Neural crest cell (in vitro differentiated cells): ENCODE measurements at places on chromosomes 16 and 17. TPM values are rescaled to one million over a fixed set of nuclear protein-coding genes. Genes with fewer than 3 reads are reported as not detected.
A peak's percentile ranks its signal among the peaks of the same experiment; 100 is the strongest.

DNA sequence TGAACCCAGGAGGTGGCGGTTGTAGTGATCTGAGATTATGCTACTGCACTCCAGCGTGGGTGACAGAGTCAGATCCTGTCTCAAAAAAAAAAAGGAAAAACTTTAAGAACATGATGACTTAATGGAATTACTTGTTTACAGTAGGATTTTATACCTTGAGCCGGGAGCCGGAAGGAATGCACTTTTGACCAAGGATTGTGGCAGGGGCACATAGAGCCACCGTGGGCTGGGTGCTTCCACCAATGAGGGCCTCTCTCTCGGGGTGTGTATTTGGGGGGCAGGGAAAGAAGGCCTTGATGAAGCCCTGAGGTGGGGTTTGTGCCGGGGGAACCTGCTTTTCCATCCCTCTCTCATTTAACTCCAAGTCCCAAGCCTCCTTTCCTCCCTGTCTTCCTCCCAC, 6.7 kb upstream of the NAGPA start:
- no peak for DNase-seq
- peaks cover 6% of the 10 kb centered on the region for H3K4me1 ChIP-seq
- H3K4me3 ChIP-seq = no peak overlapping the region
- H3K27me3 ChIP-seq = peaks cover 37% of the 10 kb centered on the region
- H3K27ac ChIP-seq = no peak overlapping the region
- H3K36me3 ChIP-seq = no peaks in the 10 kb centered on the region

GRCh38 chr16:14529010-14529669, 100.9 kb downstream of the PARN start:
- no peaks in the 10 kb centered on the region for H3K27me3 ChIP-seq
- peaks cover 5% of the 10 kb centered on the region for H3K36me3 ChIP-seq
- peak; percentile 59 for DNase-seq
- no peak overlapping the region for H3K27ac ChIP-seq

- no peak overlapping the region for H3K27ac ChIP-seq
- no peaks in the 10 kb centered on the region for H3K27me3 ChIP-seq
- H3K4me3 ChIP-seq = no peak overlapping the region
Observed at GRCh38 chr16:17439580-17439979, 31.2 kb downstream of the XYLT1 start.

DNA sequence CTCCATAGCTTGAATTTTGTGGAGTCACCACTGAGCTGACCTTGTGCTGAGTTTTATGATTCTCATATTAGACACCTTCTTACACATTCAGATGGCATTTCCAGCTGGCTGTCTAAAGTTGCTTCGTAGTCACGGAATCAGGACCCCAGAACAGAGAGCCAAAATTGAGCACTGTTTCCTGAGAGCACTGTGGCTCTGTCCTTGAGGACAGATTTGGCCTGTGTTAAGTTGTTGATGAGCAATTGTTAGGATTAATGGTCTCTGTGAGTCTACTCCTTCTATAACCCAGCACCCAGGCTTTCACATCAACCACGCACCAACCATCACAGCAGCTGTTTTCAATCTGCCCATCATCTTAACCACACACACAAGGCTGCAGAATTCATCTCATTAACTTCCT, 277.5 kb upstream of the HSBP1 start:
- H3K27me3 ChIP-seq = peaks cover 4% of the 10 kb centered on the region
- H3K36me3 ChIP-seq = no peaks in the 10 kb centered on the region
- H3K27ac ChIP-seq = no peak overlapping the region

The ARHGAP44 gene
- total RNA-seq = 5.9 and 6.5 TPM in 2 replicates

The TP53TG3F gene
- total RNA-seq = not detected in 2 replicates

GRCh38 chr16:84040823-84041820, 1.5 kb downstream of the SLC38A8 start:
- peaks cover 19% of the 10 kb centered on the region for H3K4me1 ChIP-seq
- no peak for DNase-seq
- H3K4me3 ChIP-seq = no peak overlapping the region
- H3K27ac ChIP-seq = no peak overlapping the region

GRCh38 chr16:23424292-23424958, 28.6 kb downstream of the COG7 start:
- H3K4me1 ChIP-seq = no peaks in the 10 kb centered on the region
- H3K27me3 ChIP-seq = no peaks in the 10 kb centered on the region
- no peak for DNase-seq
- H3K36me3 ChIP-seq = peaks cover 8% of the 10 kb centered on the region

The KRT33A gene
- total RNA-seq = not detected in 2 replicates

- no peaks in the 10 kb centered on the region for H3K36me3 ChIP-seq
- no peak for DNase-seq
- H3K4me1 ChIP-seq = no peaks in the 10 kb centered on the region
- no peak overlapping the region for H3K4me3 ChIP-seq
- H3K27ac ChIP-seq = no peak overlapping the region
Observed at GRCh38 chr17:28999206-28999605, 6.6 kb downstream of the SEZ6 start.

DNA sequence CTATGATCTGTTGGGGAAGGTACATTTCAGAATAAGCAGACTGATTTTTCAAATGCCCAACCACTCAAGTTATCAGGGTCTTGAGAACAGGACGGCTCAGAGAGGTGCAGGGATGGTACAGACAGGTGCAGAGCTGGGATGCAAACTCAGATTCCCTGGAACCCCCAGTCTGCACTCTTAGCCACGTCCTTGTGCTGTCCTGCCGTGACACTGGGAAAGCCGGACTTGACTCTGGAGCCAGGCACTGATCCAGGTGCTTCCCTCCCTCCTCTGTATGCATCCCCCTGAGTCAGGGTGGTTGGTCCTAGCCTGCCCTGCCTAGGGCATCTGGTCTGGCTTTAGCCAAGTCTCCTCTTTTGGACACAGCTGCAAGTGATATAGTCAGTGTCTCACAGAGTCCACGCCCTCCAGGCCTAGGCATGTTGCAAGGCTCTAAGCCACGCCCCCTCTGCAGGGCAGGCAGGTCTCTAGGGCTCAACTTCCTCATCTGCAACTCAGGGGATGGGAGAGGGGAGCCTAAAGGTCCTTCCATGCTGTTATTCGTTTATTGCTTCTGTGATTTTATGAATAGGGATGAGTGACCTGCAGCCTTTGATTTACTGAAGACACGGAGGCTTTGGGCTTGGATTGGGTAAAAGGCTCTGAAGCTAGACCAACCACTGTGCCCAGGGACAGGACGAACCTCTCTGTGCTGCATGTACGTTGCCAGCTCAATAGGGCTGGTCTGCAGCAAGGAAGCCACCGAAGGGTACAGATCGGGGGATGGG, 97.3 kb downstream of the SDK2 start:
- H3K4me1 ChIP-seq = peaks cover 64% of the 10 kb centered on the region
- H3K27ac ChIP-seq = peak overlapping the region; percentile 83
- H3K36me3 ChIP-seq = no peaks in the 10 kb centered on the region
- no peak overlapping the region for H3K4me3 ChIP-seq

The PHKG2 gene
- total RNA-seq = 39.2 and 40.8 TPM in 2 replicates

DNA sequence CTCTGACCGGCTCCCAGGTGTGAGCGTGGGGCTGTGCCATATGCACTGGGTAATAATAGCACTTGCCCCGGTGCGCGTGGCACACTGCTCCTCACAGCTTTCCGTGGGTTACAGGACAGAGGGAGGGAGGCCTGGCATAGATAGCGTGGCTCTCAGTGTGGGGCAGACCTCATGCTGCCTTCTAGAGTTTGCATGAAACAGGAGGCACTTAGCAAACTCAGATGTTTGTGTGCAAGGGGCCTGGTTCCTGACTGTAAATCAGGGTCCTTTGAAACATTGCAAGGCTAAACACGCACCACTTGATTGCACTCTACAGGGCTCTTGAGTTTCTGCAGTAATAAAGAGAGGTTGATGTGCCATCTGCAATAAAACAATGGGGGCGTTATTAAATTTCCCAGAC, 101.7 kb downstream of the RPTOR start:
- no peak overlapping the region for H3K27ac ChIP-seq
- H3K36me3 ChIP-seq = peaks cover 7% of the 10 kb centered on the region
- H3K4me3 ChIP-seq = no peak overlapping the region
- H3K4me1 ChIP-seq = peaks cover 43% of the 10 kb centered on the region
- no peaks in the 10 kb centered on the region for H3K27me3 ChIP-seq

The KCNH4 gene
- total RNA-seq = 0.05 and 0.14 TPM in 2 replicates

DNA sequence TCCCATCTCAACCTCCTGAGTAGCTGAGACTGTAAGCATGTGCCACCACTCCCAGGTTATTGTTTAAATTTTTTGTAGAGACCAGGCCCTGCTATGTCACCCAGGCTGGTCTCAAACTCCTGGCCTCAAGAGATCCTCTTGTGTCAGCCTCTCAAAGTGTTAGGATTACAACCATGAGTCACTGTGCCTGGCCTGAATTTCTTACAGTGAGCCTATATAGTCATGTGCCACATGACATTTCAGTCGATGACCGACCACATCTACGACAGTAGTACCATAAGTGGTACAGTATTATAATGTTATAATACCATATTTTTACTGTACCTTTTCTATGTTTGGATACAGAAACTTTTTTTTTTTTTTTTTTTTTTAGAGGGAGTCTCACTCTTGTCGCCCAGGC, 195.3 kb downstream of the STX8 start:
- no peak overlapping the region for H3K27ac ChIP-seq
- H3K4me1 ChIP-seq = peaks cover 9% of the 10 kb centered on the region
- no peaks in the 10 kb centered on the region for H3K27me3 ChIP-seq
- no peak for DNase-seq
- H3K36me3 ChIP-seq = peaks cover 18% of the 10 kb centered on the region
- no peak overlapping the region for H3K4me3 ChIP-seq
